ENCODE measurements at places on chromosomes 6 and 20.

DNA sequence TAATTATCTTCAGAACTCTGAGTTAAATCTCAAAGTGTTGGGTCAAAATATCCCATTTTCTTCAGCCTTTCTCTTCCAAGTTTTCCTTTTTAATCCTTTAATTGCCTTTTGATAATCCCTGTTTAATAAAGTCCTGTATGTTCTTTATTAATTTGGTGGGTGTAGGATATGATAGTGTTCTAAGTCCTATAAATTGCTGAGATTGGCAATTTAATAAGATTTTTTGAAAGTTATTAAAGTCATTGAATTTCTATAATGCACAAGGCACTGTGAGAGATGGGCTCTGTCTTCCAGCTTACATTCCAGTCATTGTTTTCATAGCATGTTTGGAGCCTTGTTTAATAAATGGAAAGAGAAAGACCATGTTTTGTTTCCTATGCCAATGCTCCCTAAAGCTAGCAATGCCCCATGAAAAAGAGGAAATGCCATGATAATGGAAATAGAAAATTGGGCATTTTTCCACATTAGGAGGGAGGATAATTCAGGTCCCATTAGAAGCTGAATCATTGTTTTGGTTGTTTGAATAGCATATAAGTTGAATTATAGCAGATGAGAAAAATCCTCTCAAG lies 404.8 kb downstream of the CD109 start:
- DNase-seq: no peak

GRCh38 chr6:139762587-139763031 lies 388.2 kb upstream of the CITED2 start:
- DNase-seq: no peak

DNA sequence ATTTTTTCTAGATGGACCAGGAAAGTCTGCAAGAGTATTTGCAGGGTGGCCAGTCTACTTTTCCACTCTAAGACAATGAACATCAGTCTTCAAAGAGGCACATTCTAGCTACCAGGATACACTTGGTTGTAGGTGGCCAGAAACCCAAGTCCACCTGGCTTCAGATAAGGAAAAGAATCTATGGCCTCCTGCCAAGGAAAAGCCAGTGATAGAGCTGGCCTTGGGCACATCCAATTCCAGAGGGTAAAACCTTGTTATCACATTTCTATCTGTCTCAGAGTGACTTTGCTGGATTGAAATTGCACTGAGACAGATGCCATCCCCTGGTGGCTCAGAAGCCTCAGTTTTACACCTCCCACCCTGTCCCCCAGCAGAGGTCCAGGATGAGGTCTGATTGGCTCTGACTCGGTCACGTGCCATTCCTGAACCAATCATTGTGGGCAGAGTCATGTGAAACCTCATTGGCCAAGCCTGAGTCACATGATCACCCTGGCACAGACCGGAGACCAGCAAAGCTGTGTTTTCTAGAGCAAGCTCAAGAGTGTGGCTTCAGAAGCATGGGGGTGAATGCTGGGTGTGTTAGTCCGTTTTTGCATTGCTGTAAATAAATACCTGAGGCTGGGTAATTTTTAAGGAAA lies 497.4 kb upstream of the SULF2 start:
- no peak for DNase-seq

- DNase-seq: peak; percentile 66
These were observed at the start of gene MYLK2 for GRCh38 chr20:31819083-31819784. TSS of gene MYLK2 (plus strand) at chr20:31819356. CDS start at chr20:31819581, 225 bp downstream.

GRCh38 chr6:79384845-79385244 lies 150.4 kb upstream of the HMGN3 start:
- DNase-seq: peak; percentile 90

GRCh38 chr6:68873236-68873635 lies 238.2 kb downstream of the ADGRB3 start:
- no peak for DNase-seq

GRCh38 chr6:15661853-15662325 lies 939 bp downstream of the DTNBP1 start:
- no peak for DNase-seq

GRCh38 chr20:40493549-40493948 lies 195.5 kb downstream of the MAFB start:
- DNase-seq: no peak

DNA sequence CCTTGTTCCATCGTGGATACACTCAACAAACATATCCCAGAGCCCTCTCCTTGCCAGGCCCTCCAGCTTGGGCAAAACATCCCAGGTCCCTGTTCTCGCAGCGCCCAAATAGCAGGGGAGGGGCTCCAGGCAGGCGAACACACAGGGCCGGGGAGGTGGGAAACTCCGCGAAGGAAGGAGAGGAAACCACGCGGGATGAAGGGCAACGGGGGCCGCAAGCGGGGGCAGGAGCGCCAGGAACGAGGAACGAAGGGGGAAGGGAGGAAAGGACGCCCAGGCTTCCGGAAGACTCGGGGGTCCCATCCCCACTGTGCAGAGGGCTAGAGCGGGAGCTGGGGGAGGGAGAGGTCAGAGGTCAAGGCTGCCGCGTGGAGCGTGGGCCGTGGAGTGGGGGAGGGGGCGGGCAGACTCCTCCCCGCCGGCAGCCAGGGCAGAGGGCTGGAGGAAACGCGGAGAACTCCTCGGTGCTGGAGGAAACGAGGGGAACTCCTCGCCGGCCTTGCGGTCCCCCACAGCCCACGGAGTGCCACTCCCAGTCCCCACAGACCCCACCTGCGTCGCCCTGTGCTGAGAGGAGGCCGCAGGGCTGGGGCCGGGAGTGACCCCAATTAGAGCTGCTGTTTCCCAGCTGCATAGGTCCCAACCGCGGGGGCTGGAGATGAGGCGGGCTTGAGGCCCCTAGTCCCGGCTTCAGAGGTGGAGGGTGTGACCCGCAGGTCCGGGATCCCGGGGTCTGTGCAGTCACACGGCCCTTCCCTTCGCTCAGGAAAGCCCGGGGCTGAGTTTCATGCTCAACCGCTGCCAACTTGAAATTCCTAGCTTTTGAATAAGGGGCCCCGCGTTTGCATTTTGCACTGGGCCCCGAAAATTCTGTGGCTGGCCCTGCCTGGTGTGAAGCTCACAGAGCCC lies 1.2 kb upstream of the RBM38 start:
- DNase-seq: no peak

GRCh38 chr6:14544666-14545065 lies 427.1 kb downstream of the CD83 start:
- no peak for DNase-seq

DNA sequence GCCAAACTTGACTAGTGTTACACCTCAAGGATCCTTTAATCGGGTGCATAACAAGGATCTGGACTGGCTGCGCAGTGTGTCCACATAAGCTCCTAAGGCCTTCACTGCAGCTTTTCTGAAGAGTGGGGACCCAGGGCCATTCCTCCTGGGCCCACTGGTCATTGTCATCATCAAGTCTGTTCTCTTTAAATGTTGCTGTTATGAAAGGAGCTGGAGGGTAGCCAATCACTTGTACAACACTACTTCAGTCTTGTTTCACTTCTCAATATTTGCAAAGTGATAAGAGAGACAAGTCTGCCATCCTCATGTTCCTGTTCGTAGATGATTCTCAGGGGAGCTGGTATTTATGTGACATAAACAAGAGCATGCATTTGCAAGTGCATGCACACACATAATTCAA lies 149.8 kb downstream of the SYNDIG1 start:
- DNase-seq: no peak

DNA sequence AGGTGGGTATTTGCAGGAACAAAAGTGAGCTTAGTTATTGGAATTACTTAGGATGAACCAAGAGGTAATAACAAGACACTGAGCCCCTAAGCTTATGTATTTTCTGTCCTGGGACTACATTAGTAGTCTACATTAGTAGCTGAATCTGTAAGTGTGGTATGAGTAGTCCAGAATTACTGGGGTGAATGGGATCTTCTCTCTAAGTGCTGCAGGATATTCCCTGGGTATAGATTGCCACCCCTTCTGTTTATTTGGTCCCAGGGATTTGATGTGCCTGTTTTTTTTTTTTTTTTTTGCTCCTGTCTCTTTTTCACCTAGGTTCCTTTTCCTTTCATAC lies 5.9 kb downstream of the CD2AP start:
- no peak for DNase-seq
